ENCODE measurements at places on chromosomes 6 and 20. TPM values are rescaled to one million over a fixed set of nuclear protein-coding genes. Genes with fewer than 3 reads are reported as not detected.

The CYP21A2 gene
- 3.8 TPM for total RNA-seq

The RAB44 gene
- total RNA-seq = 1.0 TPM

The BPI gene
- not detected for total RNA-seq

The SEMG1 gene
- total RNA-seq = not detected

The FOXS1 gene
- not detected for total RNA-seq

The HSPA12B gene
- total RNA-seq = 9.7 TPM

The PABPC1L gene
- 79.4 TPM for total RNA-seq

The CST9 gene
- not detected for total RNA-seq

The SNX9 gene
- 45.8 TPM for total RNA-seq

The PCIF1 gene
- 37.5 TPM for total RNA-seq

The TTK gene
- total RNA-seq = 1.5 TPM

The SCUBE3 gene
- total RNA-seq = 10.0 TPM

The RAB5IF gene
- total RNA-seq = 83.6 TPM

The TMEM200A gene
- total RNA-seq = 4.5 TPM

The STX11 gene
- total RNA-seq = 5.8 TPM

The GSTA2 gene
- total RNA-seq = not detected

The PBOV1 gene
- not detected for total RNA-seq

The PPP1R16B gene
- total RNA-seq = 10.4 TPM

The MYH7B gene
- 1.4 TPM for total RNA-seq

The PAK5 gene
- 0.13 TPM for total RNA-seq

The LAMA4 gene
- 54.7 TPM for total RNA-seq

The OXT gene
- total RNA-seq = not detected

The FAM184A gene
- 2.3 TPM for total RNA-seq

The EFCAB8 gene
- 1.0 TPM for total RNA-seq

The PLAGL2 gene
- 17.4 TPM for total RNA-seq

The SGK2 gene
- 29.8 TPM for total RNA-seq

The PI3 gene
- total RNA-seq = 1.7 TPM

The NFKBIE gene
- total RNA-seq = 8.0 TPM

The C20orf204 gene
- total RNA-seq = 1.9 TPM

The COL9A1 gene
- total RNA-seq = 0.47 TPM

The TMC2 gene
- not detected for total RNA-seq

The CD24 gene
- 253 TPM for total RNA-seq

The TULP1 gene
- 0.83 TPM for total RNA-seq

The KCNK17 gene
- total RNA-seq = not detected

The TFAP2A gene
- 45.2 TPM for total RNA-seq

The ATP9A gene
- 64.5 TPM for total RNA-seq

The GPX5 gene
- total RNA-seq = not detected

The SNPH gene
- total RNA-seq = 6.0 TPM

The REPS1 gene
- 89.5 TPM for total RNA-seq

The TP53TG5 gene
- 1.2 TPM for total RNA-seq

The TRIM40 gene
- total RNA-seq = not detected

The CENPQ gene
- 3.5 TPM for total RNA-seq

The CRISP3 gene
- total RNA-seq = 117 TPM

The CLVS2 gene
- total RNA-seq = 0.18 TPM

The CLPSL1 gene
- total RNA-seq = not detected

The PTPRT gene
- total RNA-seq = 0.10 TPM

The GPR63 gene
- 1.4 TPM for total RNA-seq

The CTCFL gene
- not detected for total RNA-seq

The TXNDC5 gene
- 99.3 TPM for total RNA-seq
